ENCODE measurements at places on chromosomes 13 and 19.

GRCh38 chr19:22617614-22618320 is 16.4 kb upstream of the ZNF492 start:
- DNase-seq, result no peak

DNA sequence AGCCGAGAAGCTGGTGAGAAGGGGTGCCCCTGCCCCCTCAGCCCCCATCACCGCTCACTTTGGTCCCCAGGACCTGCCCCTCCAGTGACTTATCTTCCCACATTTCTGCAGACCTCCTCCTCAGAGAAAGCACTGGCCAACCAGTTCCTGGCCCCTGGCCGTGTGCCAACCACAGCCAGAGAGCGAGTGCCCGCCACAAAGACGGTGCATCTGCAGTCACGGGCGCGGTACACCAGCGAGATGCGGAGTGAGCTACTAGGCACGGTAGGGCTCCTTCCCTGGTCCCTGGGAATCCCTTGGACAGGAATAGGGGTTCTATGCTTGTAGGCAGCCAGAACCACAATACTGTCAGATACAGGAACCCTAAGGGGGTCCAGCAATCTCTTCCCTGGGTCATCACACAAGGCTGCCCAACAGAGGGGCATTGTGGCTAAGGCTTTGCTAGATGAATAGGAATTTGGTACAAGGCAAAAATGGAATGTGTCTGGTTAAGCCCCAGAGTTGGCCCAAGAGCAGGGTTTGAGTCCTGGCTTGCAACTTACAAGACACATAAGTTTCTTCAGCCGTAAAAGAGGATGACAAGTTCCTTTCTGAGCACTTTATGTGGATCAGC is 1.0 kb downstream of the USE1 start:
- DNase-seq, result no peak

GRCh38 chr13:60114499-60115028 is 49.2 kb downstream of the DIAPH3 start:
- no peak for DNase-seq

- DNase-seq, result no peak
Measured at GRCh38 chr13:66875264-66875663, 354.9 kb downstream of the PCDH9 start.

GRCh38 chr13:36450534-36450933 is 18.2 kb downstream of the CCNA1 start:
- DNase-seq, result no peak

DNA sequence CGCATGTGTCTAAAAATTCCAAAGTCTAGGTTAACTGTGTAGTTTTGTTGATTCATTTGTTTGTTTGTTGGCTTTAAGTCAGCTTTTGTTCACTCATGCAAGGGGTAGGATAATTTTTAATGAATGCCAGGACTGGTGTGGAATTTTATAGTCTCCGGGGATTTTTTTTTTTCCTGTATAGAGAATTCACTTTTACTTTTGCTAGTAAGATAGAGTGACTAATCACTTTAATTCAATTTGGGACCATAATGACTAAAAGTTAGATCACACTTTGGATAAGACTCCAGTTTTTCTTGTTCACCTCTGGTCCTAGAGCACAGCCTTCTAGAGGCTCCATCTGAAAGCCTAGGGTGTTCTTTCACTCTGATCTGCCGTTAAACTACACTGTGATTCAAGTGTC is 1690.0 kb downstream of the PCDH9 start:
- DNase-seq, result peak; percentile 70

GRCh38 chr19:45428384-45429231 is 4.9 kb upstream of the ERCC1 start:
- DNase-seq, result peak; percentile 78

GRCh38 chr19:14350302-14350701 is 30.9 kb upstream of the ADGRE5 start:
- no peak for DNase-seq

- no peak for DNase-seq
Measured at GRCh38 chr13:72677431-72677830, 50.0 kb downstream of the MZT1 start.

DNA sequence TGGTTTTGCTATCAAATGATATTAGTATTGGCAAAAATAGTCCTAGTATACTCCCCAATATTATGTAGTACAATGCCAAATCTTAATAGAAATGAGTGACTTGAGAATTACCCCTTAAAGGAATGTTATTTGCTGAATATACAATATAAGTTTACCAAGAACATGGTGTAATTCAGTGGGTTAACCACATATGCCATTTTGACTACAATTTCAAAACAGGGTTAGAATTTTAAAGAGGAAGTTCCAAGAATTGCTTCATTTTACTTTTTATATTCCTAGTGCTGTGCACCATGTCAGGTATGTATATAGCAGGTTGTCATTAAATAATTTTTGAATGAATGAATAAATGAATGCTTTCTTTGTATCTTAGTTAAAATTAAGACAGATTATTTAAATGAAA is 66.3 kb downstream of the LMO7 start:
- DNase-seq, result no peak

DNA sequence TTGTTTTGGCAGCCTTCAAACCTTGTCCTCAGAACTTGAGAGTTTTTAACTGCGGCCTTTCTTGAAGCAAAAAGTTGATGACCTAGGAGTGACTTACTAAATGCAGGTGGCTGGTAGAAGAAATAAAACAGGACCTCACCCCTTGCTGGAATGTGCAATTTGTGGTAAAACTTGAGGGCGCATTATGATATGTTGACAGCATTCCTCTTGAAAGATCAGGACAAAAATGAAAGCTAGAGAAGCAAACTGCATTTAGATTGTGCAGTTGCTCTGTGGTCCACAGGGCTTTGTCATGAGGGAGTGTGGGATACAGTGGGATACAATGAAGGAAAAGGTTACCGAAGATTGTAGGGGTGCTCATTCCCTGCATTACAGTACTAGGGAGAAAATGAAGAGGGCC is 504.2 kb downstream of the GPC6 start:
- DNase-seq, result peak; percentile 21

GRCh38 chr19:40219721-40220276 is 1.6 kb upstream of the TTC9B start:
- DNase-seq, result peak; percentile 63

GRCh38 chr13:42991898-42992763 is at the start of gene EPSTI1:
TSS of gene EPSTI1 (minus strand) at chr13:42992241. CDS start at chr13:42992165, 76 bp downstream.
- peak; percentile 74 for DNase-seq

GRCh38 chr13:108142702-108143436 is 72.5 kb downstream of the LIG4 start:
- no peak for DNase-seq

- DNase-seq, result peak; percentile 98
Measured at GRCh38 chr13:42814868-42815267, 33.5 kb downstream of the FAM216B start.

- DNase-seq, result no peak
Measured at GRCh38 chr13:25018729-25019115, 77.2 kb upstream of the PABPC3 start.

DNA sequence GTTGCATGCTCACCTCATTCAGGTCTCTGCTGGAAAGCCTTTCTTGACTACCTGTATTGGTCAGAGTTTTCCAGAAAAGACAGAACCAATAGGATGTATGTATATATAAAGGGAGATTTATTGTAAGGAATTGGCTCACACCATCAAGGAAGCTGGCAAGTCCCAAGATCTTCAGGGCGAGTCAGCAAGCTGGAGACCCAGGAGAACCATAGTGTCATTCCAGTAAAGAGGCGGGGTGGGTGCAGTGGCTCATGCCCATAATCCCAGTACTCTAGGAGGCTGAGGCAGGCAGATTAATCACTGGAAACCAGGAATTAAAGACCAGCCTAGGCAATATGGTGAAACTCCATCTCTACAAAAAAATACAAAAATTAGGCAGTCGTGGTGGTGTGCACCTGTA is 30.4 kb upstream of the FARP1 start:
- no peak for DNase-seq

DNA sequence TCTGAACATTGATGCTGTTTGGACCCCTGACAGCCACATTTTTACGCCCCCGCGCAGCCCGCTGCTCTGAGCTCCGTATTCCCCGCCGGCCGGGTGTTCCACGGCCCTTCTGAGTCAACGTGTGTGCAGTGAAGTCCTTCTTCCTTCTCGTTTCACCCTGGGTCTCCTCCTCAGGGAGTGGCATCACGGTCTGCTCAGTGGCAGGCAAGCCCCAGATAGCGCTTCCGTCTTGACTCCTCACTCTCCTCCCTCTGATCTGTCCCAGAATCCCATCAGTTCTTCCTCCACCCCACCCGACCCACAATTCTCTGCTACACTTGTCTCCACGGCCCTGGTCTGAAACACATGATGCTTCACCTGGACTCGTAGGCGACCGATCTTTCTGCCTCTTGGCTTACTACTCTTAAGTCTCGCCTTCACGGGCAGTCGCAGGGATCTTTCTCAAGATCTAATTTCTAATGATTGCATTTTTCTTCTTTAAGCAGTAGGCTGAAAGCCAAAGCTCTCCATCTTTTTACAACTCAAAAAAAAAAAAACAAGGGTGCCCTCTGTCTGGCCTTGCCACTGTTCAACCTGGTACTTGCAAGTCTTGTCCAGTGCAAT is 33.9 kb downstream of the CCNE1 start:
- DNase-seq, result peak; percentile 6

GRCh38 chr19:55071129-55071502 is 4.6 kb upstream of the EPS8L1 start:
- peak; percentile 38 for DNase-seq

GRCh38 chr19:23365222-23365621 is 30.0 kb downstream of the ZNF91 start:
- DNase-seq, result no peak

DNA sequence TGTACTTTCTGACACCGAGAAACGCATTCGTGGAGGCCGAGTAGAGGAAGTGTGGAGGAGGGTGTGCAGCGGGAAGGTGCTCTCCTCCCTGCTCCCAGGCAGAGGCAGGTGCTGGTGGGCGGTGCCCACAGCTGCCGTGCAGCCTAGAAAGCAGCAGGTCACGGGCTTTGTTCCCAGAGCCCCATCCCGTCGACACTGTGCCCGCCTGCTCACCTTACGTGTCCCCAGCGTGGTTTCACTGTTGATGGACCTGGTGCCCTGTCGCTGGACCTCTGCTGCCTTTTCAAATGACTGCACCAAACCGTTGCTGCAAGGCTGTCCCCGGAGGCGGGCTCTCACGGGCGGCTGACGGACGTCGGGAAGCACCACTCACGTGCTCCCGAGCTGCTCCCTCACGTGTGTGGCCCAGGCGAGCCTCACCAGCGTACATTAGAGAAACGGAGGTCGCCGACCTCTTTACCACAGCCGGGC is 20.8 kb downstream of the PLEKHJ1 start:
- no peak for DNase-seq

- no peak for DNase-seq
Measured at GRCh38 chr13:34046457-34046856, 228.5 kb downstream of the RFC3 start.

DNA sequence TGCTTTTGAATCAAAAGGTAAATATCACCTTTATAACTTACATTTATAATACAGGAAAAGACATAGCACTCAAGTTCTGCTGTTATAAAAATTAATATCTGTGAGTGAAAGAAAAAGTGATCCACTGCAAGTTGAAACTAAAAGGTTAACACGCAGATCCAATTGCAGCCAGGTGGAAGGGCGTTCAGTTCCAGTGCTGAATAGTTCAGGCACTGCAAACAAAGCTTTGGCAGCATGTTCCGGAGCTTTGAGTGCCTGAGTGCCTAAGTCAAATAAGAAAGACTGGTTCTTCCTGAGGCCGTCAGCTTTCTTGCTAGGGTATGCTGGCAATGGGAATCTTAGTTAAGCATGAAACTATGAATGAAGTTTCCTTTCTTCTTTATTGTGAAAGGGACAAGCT is 200.3 kb downstream of the LMO7 start:
- DNase-seq, result no peak

GRCh38 chr13:19072543-19072942 is 109.1 kb downstream of the TUBA3C start:
- no peak for DNase-seq

GRCh38 chr13:49560270-49561061 is 24.9 kb downstream of the RCBTB1 start:
- no peak for DNase-seq

DNA sequence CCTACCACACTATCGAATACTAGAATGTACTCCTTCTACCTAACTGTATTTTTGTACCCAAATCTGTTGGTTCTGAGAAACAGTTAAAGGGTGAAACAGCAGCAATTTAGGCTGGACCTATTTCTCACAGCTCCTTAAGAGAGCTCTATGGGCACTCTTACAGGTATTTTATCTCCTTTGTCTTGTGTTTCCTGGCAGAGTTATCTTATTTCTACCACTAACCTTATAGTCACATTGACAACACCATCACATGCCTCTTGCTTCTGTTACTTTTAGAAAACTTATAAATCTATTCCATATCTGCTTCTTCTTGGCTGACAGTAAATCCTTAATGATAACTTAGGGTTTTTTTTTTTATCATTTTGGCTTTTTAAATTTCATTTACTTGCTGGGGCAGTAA is 130.7 kb downstream of the MYO16 start:
- no peak for DNase-seq

- DNase-seq, result peak; percentile 39
Measured at GRCh38 chr13:29369060-29369743, 226.3 kb downstream of the SLC7A1 start.

GRCh38 chr13:104011505-104012241 is 945.5 kb upstream of the SLC10A2 start:
- DNase-seq, result no peak

DNA sequence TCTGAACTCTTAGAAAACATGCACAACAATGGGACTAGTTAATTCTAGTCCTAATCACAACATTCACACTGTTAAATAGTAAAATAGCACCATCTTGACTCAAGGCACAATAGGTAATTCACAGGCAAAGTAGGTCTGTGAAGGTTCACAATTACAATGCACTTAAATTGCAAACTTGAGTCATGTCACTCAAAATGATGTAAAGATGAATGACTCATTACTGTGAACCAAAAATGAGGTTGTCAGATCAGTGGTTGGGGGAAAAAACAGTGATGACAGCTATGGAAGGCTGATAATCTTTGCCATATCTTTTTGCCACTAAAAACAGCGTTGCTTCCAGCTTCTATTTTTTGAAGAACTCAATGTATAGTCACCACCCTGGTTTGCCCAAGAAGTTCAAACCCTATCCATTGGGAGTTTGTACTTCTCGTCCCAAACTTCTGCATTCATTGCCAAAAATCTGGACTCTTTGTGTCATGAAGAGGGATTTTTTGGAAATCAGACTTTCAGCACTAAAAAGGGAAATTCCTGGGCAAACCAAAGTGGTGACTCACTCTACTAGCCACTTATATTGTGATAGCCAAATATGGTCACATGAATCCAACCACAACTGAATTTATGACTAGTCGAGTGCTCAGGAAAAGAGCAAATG is 200.9 kb upstream of the TMTC4 start:
- peak; percentile 98 for DNase-seq

GRCh38 chr13:91046715-91047327 is 300.7 kb upstream of the MIR17HG start:
- DNase-seq, result no peak

GRCh38 chr19:13842291-13843103 is 34.4 kb upstream of the NANOS3 start:
- DNase-seq, result peak; percentile 82

- DNase-seq, result peak; percentile 84
Measured at GRCh38 chr19:13796301-13797057, 1.2 kb downstream of the ZSWIM4 start.

- peak; percentile 12 for DNase-seq
Measured at GRCh38 chr19:30085394-30085793, 143.4 kb downstream of the URI1 start.

- no peak for DNase-seq
Measured at GRCh38 chr19:48206397-48207093, 36.1 kb downstream of the ZSWIM9 start.
